ENCODE measurements at places on chromosomes 5 and 9. TPM values are rescaled to one million over a fixed set of nuclear protein-coding genes. Genes with fewer than 3 reads are reported as not detected.

DNA sequence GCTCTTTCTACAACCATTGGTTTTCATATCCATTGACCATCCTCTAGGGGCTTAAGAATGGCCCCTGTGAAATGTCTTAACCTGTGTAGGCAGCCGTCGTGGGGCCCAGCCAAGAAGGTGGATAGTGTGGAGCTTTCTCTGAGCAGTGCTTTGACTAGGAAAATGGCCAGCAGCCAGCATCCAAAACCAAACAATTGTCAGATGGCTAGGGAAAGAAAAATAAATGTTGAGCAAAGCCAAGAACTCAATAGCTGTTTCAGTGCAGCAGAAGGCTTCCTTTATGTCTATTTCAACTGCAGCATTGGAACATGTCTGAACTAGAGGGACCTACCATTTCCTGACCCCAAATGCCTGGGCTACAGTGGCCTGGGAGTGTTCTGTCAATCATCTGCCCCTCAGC, 374.9 kb downstream of the TLE4 start:
- no peak for DNase-seq

- no peak for DNase-seq
Observed at GRCh38 chr9:122936464-122936863, 4.4 kb upstream of the RABGAP1 start.

GRCh38 chr5:32095261-32095671, 78.9 kb downstream of the GOLPH3 start:
- no peak for DNase-seq

DNA sequence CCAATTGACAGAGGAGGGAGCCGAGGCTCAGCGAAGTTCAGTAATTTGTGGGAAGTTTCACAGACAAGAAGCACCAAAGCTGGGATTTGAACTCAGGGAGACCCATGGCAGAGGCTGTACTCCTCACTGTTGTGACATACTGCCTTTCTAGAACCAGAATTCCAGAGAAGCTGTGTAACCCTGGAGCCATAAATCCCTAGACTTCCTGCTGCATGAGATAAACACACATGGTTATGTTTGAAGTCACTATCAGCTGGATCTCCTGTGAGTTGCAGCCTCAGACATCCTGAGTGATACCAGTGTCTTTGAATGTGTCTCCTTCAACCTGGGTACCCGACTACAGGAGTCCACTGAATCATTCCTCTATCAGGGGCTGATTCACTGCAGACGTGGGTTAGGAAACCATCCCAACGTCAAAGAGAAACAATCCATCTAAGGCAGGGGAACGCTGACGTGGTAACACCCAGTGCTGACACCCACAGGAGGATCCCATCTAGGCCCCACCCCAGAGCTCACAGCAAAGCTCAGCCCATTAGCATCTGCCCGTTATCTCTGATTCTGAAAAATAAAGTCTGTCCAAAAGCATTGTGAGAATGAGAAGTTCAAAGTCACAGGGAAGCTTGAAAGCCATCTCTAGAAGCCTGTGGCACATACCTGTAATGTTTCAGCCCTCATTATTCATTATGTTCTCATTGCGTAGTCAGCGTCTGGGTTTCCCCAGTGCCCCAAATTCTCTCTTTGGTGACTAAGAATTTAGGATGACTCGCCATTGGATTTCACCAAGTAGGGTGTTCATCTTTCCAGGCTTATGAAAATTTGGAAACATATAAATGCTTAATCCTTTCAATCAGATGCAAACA, 36.3 kb upstream of the BASP1 start:
- DNase-seq = no peak

Gene NTNG2
- total RNA-seq = 6.6 TPM

Gene CNTNAP3
- 0.94 TPM for total RNA-seq

Measured in B cell (primary cell).